ENCODE measurements at places on chromosomes 12 and 14. TPM values are rescaled to one million over a fixed set of nuclear protein-coding genes. Genes with fewer than 3 reads are reported as not detected.

ADCY6 gene
- 0.15 TPM for total RNA-seq

DHH gene
- 0.07 TPM for total RNA-seq

HOXC6 gene
- total RNA-seq = not detected

RD3L gene
- not detected for total RNA-seq

AICDA gene
- total RNA-seq = not detected

TSPAN9 gene
- 0.72 TPM for total RNA-seq

IAPP gene
- total RNA-seq = not detected

CCND2 gene
- 497 TPM for total RNA-seq

SCNN1A gene
- 0.20 TPM for total RNA-seq

DNA sequence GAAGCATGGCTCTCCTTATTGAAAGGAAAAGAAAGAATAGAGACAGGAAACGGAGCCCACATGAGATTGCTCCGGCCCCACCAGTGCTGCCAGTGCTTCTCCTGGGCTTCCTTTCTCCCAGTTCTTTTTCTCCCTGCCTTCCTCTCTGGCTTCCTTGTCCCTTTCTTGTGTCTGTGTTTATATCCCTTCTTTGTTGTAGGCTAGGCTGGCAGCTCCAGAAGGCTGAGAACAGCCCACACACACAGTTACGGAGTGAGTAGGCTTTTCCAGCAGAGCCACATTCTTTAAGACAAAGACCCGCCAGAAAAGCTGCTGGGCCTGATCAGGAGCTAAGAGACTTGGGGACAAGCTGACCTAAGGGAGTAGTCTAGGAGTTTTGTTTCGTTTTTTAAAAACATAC is 13.0 kb downstream of the CIPC start:
- no peak overlapping the region for H3K4me3 ChIP-seq
- H3K36me3 ChIP-seq = peaks cover 26% of the 10 kb centered on the region
- no peak for DNase-seq
- no peaks in the 10 kb centered on the region for H3K27me3 ChIP-seq
- no peaks in the 10 kb centered on the region for H3K4me1 ChIP-seq

DNA sequence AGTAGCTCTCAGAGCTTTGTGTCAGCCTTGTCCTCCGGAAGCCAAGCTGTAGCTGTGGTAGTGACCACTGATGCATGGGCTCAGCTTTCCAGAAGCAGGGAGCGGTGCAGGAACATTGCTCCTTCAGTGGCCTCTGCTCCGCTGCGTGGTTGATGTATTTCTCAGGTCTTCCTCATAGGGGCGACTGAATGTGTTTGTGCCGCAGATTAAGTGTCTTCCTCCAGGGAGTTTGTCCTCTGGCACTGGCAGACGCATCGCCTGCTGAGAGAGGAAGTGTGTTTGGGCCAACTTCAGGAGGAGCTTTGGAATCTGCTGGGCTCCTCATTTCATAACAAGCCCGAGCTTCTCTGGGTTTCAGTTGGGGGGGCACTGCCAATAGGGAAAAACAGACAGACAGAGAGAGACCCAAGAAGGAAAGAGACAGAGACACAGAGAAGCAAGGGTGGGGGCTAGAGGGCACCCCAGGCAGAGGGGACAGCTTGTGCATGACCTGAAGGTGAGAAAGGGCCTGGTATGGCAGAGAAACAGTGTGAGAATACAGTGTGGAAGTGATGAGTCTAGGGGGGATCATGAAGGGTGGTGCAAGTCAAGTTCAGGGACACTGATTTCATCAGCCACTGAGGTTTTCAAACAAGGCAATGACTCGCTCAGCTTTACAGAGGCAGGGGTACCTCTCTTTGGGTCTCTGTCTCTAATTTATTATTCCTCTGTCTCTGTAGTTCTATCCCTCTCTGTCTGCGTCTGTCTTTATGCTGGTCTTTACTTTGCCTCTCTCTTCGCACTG is 69.4 kb upstream of the PRIMA1 start:
- peaks cover 10% of the 10 kb centered on the region for H3K27me3 ChIP-seq
- DNase-seq = no peak
- H3K4me3 ChIP-seq = no peak overlapping the region

GRCh38 chr14:63174760-63175191 is 29.5 kb upstream of the RHOJ start:
- no peaks in the 10 kb centered on the region for H3K36me3 ChIP-seq
- no peak overlapping the region for H3K4me3 ChIP-seq
- DNase-seq = peak; percentile 11
- no peak overlapping the region for H3K27ac ChIP-seq
- peaks cover 4% of the 10 kb centered on the region for H3K27me3 ChIP-seq

DNA sequence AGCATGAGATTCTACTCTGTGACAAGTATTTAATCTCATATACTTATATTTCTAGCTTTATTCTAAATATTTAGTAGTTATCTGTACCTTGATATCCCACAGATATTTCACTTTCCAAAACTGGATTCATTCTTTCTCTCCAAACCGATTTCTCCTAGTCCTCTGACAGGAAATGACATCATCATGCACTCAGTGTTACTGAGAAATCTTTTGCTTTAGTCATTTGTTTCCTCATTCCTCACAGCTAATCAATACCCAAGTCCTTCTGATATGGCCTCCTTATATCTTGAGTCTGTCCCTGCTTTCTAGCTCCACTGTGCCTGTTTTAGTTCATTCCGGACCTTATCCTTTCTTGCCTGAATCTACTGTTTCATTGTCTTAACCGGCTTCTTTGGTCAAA is 39.4 kb upstream of the E2F7 start:
- H3K4me3 ChIP-seq = no peak overlapping the region
- H3K4me1 ChIP-seq = no peaks in the 10 kb centered on the region
- no peaks in the 10 kb centered on the region for H3K36me3 ChIP-seq
- H3K27me3 ChIP-seq = peaks cover 4% of the 10 kb centered on the region
- no peak for DNase-seq

DNA sequence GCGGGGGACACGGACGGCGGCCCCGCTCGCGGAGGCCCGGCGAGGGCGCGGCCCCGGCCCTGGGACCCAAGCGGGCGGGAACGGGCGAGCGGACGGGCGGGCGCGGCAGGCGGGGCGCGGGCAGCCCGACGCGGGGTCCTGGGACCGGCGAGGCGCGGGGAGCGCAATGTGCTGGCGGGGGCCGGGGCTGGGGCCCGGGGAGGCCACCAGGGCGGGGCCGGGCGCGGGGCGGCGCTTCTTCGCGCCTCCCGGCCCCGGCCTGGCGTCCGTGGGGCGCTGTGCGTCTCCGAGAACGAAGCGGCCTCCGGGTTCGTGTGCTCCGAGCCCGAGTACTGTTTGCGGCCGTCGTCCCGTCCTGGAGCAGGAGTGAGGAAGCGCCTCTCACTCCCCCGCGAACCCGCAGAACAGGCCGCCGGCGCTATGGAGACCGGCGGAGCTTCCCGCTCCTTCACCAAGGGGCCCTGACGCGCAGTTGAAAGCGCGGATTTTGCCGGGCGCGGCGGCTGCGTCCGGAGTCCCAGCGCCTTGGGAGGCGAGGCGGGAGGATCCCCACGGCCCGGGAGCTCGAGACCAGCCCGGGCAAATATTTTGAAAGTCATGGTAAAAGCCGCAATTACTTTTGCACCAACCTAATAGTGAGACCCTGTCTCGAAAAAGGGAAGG is 420 bp upstream of the ANKLE2 start:
- H3K4me1 ChIP-seq = peaks cover 34% of the 10 kb centered on the region

GRCh38 chr14:54177019-54177418 is 219.8 kb upstream of the CDKN3 start:
- no peak overlapping the region for H3K4me3 ChIP-seq
- H3K36me3 ChIP-seq = no peaks in the 10 kb centered on the region
- H3K27me3 ChIP-seq = peaks cover 23% of the 10 kb centered on the region
- no peak overlapping the region for H3K27ac ChIP-seq

- no peak for DNase-seq
- H3K4me1 ChIP-seq = peaks cover 8% of the 10 kb centered on the region
- no peaks in the 10 kb centered on the region for H3K36me3 ChIP-seq
- H3K27me3 ChIP-seq = no peaks in the 10 kb centered on the region
Observed at GRCh38 chr14:59317798-59318505, 129.5 kb downstream of the DAAM1 start.

GRCh38 chr12:28459481-28459880 is 269.2 kb downstream of the CCDC91 start:
- H3K27ac ChIP-seq = no peak overlapping the region
- H3K4me1 ChIP-seq = no peaks in the 10 kb centered on the region
- H3K36me3 ChIP-seq = peaks cover 41% of the 10 kb centered on the region
- H3K27me3 ChIP-seq = no peaks in the 10 kb centered on the region
- no peak for DNase-seq

DNA sequence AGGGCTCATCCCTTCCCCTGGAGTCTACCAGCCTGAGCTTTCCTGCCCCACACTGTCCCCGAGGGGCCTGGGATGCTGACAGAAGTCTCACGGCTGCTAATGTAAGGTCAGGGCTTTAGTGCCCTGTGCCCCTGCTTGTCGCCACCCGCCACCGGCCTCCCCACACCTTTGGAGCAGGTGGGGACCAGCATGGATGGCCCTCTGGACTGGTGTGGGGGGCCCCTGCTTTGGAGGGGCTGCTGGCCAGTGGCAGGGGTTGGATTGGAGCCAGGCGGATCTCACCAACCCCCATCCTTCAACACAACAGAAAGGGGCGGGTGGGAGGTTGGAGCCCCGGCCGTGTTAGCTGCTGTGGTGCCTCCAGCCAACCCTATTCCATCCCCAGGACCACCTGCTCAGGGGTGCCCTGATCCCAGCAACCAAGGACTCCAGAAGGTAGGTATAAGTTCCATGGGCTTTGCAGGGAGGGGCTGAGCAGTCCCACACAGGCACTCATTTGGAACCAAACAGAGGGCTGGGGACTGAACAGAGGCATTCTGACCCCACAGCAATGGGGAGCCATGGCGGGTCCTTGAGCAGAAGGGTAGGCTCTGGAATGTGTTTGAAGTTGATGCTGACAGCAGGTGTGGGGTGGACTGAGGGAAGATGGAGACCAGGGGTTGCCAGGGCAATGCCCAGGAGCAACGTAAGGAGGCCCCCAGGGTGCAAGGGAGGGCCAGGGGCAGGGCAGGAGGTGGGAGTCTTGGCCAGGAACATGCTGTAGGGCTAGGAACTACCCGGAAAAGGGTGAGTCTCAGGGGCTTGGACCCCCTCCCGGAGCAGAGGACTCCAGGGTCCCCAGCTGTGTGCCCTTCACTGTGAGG is 145.1 kb upstream of the C14orf180 start:
- no peaks in the 10 kb centered on the region for H3K27me3 ChIP-seq
- H3K36me3 ChIP-seq = no peaks in the 10 kb centered on the region
- no peak for DNase-seq
- no peak overlapping the region for H3K4me3 ChIP-seq

DNA sequence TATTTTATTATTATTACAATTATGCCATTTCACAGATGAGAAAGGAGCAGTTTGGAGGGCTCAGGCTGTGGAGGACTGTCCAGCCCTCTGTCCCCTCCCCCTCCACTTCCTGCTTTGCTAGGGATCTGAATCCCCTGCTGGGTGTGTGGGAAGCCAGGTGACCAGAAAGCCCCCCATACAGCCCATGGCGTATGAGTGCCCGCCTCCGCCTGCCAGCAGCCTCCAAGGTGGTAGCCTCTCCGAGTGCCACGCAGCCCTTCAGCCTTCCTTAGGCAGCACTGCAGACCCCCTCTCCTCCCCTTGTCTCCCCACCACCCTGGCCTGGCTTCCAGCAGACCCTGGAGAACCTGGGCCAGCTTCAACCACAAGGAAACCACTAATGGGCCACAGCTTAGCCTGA is 12.6 kb downstream of the DTX1 start:
- H3K4me3 ChIP-seq = no peak overlapping the region
- H3K27ac ChIP-seq = no peak overlapping the region
- no peaks in the 10 kb centered on the region for H3K36me3 ChIP-seq
- H3K4me1 ChIP-seq = peaks cover 59% of the 10 kb centered on the region
- no peak for DNase-seq

DNA sequence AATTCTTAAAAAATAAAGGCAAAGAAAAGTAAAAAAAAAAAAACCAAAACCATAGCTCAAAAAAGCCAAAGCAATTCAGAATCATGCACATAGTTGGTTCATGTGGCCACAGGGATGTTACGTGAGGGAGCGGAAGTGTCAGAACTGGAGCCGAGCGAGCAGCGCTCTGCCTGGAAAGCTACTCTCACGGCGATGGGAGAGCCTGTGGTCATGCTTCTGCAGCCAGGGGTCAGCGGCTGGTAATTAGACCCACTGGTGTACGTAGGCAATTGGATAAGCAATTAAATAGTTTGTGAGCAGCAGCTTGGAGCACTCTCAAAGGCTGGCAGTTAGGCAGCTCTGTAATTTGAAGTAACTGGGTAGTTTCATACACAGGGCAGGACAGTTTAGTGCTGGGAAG is 58.1 kb downstream of the TRHDE start:
- no peaks in the 10 kb centered on the region for H3K36me3 ChIP-seq
- H3K4me1 ChIP-seq = no peaks in the 10 kb centered on the region
- no peak for DNase-seq
- no peak overlapping the region for H3K4me3 ChIP-seq
- no peak overlapping the region for H3K27ac ChIP-seq

DNA sequence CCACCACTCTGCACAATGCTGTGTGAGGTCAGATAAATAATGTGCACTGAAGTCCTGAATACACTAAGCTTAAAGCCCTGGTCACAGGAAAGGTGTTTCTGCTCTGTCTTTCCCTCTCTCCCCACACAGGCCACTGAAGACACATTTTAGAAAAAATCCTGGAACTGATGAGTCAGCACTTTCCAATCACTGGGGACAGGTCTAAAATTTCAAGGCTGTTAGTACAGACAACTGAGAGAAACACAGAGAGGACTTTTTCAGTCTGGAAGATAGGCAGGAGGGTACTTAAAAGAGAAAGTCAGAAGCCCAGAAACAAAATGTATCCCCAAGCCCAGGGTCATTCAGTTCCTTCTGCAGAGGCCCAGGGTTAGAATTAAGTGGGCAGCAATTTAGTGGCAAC is 333.9 kb upstream of the CCDC196 start:
- H3K27me3 ChIP-seq = peaks cover under 1% of the 10 kb centered on the region
- no peaks in the 10 kb centered on the region for H3K4me1 ChIP-seq
- H3K36me3 ChIP-seq = no peaks in the 10 kb centered on the region
- no peak for DNase-seq

DNA sequence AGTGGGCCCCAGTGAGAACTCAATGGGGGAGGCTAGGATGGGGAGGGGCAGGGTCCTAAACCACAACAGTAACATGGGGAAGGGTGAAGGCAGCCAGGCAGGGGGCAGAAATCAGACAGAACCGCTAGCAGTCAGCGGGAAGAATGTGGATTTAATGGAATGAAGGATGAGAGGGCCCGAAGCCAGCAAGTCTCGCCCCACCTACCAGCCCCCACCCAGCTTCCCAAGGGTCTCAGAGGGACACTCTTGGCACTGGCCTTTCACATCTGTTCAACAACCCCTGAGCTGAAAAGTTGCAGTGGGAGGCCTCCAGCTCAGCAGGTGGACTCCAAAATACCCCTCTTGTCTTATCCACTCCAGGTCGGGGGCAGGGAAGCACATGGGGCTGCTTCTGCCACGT is 6.5 kb upstream of the SLC6A12 start:
- no peaks in the 10 kb centered on the region for H3K4me1 ChIP-seq
- no peak overlapping the region for H3K27ac ChIP-seq
- no peaks in the 10 kb centered on the region for H3K36me3 ChIP-seq

GRCh38 chr14:35213869-35214387 is 78.3 kb upstream of the PSMA6 start:
- H3K27ac ChIP-seq = no peak overlapping the region
- no peak overlapping the region for H3K4me3 ChIP-seq
- H3K27me3 ChIP-seq = no peaks in the 10 kb centered on the region
- H3K36me3 ChIP-seq = peaks cover 3% of the 10 kb centered on the region
